H9 (cell line): ENCODE measurements at places on chromosomes 7 and 10. TPM values are rescaled to one million over a fixed set of nuclear protein-coding genes. Genes with fewer than 3 reads are reported as not detected.

The TMEM229A gene
- total RNA-seq, result 0.37 and 0.46 TPM in 2 replicates

The EFCAB10 gene
- 1.3 and 1.5 TPM in 2 replicates for total RNA-seq

The FGFBP3 gene
- total RNA-seq, result 49.0 and 49.3 TPM in 2 replicates

The TYW1B gene
- total RNA-seq, result 5.1 and 5.5 TPM in 2 replicates

The TLX1 gene
- total RNA-seq, result not detected in 2 replicates

The HOXA5 gene
- total RNA-seq, result not detected in 2 replicates
